ENCODE measurements at places on chromosomes 2 and 18.

GRCh38 chr2:12641441-12641840, 75.3 kb upstream of the TRIB2 start:
- no peak for DNase-seq

GRCh38 chr18:58144106-58144505, 100.1 kb downstream of the NEDD4L start:
- DNase-seq, result no peak

DNA sequence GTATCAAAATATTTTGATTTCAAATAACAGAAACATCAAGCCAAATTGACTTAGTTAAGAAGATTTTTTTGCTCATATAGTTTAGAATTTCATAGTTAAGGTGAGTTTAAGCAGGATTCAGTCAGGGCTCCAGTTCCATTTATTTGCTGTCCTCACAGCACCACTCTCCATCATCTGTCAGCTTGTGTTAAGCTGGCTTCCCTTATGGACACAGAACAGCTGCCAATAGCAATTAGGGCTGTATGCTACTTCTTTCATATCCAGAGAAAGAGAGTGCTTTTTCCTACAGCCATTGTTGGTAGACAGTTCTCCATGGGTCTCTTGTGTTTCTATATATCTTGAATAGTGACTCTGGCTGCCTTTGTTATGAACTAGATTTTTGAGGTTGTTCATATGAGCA, 95.4 kb upstream of the CYP20A1 start:
- peak; percentile 62 for DNase-seq

GRCh38 chr2:48248251-48248933, 281.6 kb upstream of the STON1 start:
- peak; percentile 61 for DNase-seq

DNA sequence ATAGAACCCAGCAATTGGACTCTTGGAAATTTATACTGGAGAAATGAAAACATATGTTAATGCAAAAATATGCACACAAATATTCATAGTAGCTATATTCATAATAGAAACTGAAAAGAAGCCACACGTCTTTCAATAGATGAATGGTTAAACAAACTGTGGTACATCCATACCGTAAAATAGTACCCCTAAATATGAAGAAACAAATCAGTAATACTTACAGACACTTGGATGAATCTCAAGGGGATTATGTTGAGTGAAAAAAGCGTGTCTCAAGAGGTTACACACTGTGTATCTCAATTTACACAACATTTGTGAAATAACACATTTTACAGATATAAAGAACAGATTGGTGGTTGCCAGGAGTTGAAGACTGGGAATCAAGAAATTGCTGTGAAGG, 61.1 kb upstream of the ARHGAP15 start:
- no peak for DNase-seq

DNA sequence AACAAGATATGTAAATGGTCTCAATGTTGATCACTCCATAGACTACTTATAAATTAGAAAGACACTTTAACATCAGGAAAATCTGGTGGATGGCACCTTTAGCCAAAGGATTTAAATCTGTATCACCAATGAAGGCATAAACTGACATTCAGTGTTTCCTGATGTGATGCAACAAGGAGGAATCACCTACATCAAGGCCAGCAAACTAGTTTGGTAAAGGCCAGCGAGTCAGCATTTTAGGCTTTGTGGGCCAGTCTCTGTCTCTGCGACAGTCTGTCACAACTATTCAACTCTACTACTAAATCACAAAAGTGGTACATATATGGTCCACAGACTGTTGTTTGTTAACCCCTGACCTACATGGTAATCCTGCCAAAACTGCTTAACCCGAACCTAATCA, 33.3 kb downstream of the C2orf76 start:
- DNase-seq, result no peak

DNA sequence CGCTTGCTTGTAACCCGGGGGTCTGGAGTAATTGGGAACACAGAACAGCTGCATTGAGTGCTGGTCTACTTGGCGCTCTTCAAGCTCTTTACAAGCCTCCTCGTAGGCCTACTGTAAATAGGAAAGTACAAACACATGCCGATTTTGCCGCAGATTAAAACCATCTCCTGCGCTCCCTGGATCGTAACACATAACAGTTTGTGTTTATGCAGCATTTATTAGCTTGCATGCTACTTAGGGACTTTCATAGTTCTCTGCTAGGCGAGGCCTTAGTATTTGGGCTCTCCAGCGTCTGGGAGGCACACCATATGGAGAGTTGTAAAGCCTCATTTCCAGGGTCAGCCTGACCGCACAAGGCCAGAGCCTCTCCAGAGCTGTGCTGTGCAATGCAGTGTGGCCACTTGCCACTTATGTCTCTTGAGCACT, 84.0 kb upstream of the HAAO start:
- no peak for DNase-seq

GRCh38 chr2:216776066-216776850, 80.9 kb upstream of the IGFBP5 start:
- no peak for DNase-seq

- DNase-seq, result no peak
Measured at GRCh38 chr18:76805221-76805620, 17.1 kb upstream of the ZNF236 start.

DNA sequence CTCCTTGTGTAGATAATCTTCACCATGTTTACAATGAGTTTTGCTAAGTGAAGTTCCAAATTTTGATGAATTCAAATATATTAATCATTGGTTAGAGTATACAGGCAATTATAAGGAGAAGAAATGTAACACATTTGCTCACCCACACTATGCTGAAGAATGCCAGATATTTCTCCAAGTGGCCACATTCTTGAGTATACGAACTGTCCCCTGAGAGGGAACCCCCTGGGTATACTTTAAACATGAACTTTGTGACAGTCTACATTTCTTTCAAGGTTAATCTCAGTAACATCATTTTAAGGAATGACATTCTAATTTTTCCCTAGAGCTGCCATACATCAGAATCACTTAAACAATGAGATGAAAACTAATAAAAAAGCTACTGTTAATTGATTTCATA, 39.8 kb upstream of the CDKL4 start:
- no peak for DNase-seq

DNA sequence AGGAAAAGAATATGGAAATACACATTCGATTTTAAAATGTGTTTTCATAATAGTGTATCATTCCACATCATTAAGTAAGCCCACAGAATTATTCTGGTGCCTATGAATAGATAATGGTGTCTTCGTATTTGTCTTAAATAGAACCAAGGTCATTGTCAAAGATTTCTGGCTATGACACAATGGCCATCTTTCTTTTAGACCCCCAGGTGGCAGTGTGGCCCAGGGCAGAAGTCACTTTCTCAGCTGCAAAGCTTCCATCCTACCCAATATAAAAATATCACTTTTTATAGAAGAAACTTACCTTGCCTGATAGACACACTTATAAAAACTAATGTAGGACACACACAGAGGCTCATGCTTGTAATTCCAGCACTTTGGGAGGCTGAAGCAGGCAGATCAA, 57.5 kb downstream of the ZRANB3 start:
- no peak for DNase-seq

DNA sequence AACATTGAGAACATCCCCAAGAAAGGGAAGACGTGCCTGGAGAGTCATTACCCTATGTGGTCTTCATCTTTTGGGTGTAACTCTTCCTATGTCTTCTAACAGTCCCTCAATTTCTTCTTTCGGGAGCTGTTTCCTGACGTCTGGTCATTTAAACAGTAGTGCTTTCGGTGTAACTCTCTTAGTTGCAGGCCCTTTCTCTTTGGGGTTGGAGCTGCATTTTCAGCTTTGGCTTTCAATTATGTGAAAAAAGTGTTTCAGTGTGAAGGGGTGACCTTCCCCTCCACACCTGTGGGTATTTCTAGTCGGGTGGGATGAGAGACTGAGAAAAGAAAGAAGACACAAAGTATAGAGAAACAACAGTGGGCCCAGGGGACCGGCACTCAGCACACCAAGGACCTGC, 105.9 kb downstream of the CERS6 start:
- no peak for DNase-seq

DNA sequence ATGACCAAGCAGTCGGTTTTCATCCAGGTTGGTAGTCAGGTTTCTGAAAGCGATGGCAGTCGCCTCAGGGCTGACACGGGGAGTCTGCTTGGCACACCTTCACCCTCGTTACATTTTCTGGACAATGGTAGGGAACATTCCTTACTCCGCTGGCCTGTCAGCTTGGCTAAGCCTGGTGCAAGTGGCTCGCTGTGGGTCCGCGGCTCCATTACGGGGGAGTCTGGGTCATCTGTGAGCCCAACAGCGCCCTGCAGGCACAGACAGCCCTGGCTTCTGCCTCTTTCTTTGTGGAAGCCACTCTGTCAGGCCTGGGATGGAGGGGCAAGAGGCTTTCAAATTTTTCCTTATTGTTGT, 95.6 kb downstream of the HDAC4 start:
- no peak for DNase-seq

DNA sequence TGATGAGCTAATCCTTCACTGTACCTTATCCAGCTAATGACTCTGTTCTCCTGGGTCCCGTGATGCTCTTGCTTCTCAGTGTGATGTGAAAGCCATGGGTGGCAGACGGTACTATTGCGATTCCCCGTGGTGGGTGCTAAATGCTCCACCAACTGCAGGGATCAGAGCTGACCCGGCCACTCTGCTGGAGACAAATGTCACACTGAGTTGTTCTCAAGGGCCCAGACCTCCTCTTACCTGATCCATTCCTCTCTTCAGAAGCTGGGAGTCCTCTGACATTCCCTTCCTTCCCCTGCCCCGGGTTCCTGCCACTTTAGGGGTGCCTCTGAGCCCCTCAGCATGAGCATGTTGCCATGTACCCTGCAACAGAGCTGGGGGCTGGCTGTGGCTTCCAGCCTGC, 105.1 kb downstream of the MAPK4 start:
- no peak for DNase-seq

- DNase-seq, result peak; percentile 26
Measured at GRCh38 chr18:70464343-70465114, 175.7 kb downstream of the SOCS6 start.

DNA sequence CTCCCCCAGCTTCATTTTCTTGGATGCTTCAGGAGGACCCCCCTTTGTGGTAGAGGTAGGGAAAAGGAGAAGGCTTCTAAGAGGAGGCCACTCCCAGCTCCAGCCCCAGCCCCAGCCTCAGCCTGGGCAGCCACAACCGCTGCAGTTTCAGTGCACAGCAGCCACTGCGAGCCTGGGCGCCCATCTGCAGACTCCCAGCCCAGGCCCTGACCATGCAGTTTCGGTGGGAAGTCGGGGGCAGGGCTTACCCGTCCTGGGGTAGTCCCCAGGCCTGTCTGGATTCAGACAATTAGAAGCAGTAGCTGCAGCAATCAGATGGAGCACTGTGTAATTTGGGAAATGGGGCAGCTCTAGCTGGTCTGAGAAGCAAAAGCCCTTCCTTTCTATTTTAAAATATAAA, 28.6 kb downstream of the ITM2C start:
- no peak for DNase-seq

- DNase-seq, result no peak
Measured at GRCh38 chr2:48781366-48781765, 25.8 kb upstream of the LHCGR start.

DNA sequence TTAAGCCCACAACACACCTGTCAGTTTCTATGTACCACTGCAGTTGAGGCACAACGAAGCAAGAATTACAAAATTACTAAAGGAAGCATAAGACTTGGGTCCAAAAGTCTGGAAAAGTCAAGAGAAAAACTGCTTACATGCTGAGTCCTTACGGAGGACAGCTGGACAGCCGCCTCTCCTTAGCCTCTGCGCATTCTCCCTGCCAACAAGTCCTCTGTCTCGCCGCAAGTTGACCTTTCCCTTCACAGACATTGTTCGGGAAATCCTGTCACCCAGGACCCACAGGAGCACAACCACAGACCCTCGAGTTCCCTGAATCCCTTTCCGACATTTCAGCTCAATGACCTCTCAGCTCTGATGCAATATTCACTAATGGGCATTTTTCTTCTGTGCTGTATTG, 525.4 kb upstream of the SALL3 start:
- no peak for DNase-seq

DNA sequence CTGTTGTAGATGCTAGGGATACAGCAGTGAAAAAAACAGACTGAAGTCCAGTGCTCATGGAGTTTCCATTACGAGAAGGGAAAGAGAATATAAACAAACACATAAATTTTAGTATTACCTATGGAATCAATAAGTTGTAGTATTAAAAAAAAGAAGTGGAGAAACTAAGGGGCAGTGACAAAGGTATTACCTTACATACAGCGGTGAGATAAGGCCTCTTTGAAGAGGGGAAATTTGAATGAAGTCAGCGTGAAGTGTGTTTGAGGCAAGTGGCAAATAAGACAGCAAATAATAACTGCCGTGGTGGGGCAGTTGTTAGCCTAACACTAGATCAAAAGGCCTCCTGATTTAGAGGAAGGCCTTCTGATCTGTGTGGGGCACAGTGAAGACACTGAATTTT, 57.9 kb downstream of the TLK1 start:
- DNase-seq, result no peak

DNA sequence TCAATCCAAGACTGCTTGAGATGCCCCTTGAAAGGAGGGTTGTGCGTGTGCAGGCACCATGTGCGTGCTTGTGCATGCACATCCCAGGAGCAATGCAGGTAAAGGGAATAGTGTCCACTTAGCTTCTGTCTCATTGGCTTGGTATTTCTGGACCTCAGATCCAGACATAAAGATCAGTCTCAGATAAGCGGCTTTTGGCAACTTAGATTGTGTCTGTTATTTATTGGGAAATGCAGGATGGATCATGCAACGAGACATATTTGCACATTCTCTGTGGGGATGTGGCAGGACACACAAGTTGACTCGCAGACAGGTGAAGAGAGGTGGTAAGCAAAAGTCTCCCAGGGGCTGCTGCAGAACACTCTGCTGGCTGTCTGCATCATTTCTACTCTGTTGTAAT, 67.9 kb downstream of the SETBP1 start:
- DNase-seq, result no peak

- DNase-seq, result no peak
Measured at GRCh38 chr18:2662990-2663389, 7.5 kb downstream of the SMCHD1 start.

GRCh38 chr2:211373203-211373602, 816.8 kb downstream of the CPS1 start:
- no peak for DNase-seq

- DNase-seq, result no peak
Measured at GRCh38 chr18:47512726-47513435, 261.4 kb upstream of the SKOR2 start.

- DNase-seq, result no peak
Measured at GRCh38 chr2:20526708-20527107, 79.8 kb downstream of the RHOB start.

GRCh38 chr2:160322320-160322719, 122.2 kb upstream of the ITGB6 start:
- no peak for DNase-seq

DNA sequence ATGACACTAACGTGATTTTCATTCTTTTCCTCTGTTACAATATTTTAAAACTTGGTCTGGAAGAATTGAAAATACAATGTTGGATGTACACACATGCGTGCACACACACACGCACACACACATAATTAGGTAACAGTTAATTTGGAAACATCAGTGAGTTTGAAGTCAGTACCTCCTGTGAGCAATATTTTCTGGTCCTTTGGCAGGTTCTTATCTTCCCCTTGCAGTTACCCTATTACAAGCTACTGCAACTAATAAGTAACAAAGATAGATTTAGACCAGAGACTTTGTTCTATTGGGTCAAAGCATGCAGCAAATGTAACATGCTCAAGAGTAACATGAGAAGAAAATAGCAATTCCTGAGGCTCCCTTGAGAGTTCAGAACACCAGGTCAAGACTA, 73.3 kb downstream of the ZNF385B start:
- DNase-seq, result no peak

All from NCI-H524 treated with DMSO at 0.1 percent for 48 hours (cell line).